ENCODE measurements at places on chromosomes 11 and 22.

DNA sequence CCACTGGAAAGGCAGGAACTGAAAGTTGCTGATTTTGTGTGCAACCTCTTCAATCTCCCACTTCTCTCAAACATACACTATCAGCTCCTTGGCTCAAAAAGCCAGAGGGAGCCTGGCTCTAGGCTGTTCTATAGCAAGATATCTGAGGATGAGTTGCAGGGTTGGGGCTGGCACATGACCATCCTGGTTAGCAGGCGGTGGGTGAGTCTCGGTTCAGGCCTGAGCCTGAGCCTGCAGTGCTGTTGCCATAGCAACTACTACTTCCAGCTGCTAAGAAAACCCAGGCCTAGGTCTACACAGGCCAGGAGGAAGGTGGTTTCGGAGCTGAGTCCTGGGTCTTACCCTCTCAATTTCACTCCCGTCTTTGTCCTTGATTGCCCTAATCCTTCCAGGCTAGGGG is 39.0 kb downstream of the CWC15 start:
- peak; percentile 27 for DNase-seq

DNA sequence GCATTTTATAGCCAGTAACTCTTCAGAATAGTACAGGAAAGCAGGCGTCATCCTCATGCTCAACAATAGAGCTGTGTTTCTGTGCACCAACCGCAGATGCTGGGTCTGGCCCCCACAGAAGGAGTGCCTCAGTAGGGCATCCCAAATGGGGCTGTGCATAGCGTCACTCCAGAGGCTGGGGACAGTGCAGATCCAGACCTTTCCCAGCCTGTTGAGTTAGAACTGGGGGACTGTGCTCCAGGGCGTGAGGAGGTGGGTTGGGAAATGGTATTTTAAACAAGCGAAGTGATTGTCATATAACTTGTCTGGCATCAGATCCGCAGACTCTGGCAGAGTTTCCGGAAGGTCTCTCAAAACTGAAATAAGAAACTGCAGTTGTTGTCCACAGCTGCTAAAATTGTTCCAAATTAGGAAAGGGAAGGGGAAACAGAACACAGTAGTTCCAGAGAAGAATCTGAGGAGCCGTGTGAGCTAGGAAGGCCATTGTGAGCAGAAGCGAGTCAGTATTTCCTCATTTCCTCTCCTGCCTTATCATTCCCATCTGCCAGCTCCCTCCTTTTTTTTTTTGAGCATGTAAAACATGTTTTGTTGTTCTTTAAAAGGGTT is 52.2 kb downstream of the JAM3 start:
- no peak for DNase-seq

- no peak for DNase-seq
Observed at GRCh38 chr11:120516461-120517389, 5.2 kb downstream of the GRIK4 start.

DNA sequence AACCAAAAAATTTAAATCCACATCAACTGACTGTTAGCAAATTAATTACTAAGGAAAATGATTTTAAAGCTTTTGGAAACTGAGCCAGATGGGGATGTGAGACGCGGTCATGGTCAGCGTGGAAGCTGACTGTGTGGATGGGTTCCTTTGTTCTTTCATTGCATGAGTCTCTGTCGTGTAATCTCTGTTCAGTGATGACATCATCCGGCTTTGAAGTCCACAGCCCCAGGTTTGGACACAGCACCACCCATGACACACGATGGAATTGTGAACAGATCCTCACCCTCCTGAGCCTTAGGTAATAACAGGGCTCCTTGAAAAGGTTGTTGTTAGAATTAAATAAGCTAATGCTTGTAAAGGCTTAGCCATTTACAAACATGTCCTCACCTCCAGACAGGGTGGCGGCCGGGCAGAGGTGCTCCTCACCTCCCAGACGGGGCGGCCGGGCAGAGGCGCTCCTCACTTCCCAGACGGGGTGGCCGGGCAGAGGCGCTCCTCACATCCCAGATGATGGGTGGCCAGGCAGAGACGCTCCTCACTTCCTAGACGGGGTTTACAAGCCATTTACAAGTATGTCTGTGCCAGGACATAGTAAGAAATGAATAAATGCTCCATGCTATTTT is 677.3 kb downstream of the TBC1D22A start:
- DNase-seq = no peak

DNA sequence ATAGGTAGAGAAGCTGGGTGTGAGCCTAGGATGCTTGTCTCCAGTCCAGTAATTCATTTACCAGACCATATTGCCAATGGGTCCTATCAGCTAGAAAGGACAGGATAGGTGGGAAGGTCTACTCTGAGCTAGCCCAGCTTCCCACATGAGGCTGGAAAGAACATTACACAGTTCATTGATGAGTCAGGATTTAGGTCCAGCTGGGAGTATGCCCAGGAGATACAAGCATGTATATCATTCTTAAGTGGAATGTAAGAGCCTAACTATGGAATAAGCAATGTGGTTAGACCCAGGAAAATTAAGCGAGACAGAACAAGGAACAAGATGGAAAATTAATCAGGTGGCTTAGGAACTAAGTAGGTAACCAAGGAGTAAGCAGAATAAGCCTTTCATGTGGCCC is 59.0 kb upstream of the TBCEL start:
- DNase-seq = no peak

DNA sequence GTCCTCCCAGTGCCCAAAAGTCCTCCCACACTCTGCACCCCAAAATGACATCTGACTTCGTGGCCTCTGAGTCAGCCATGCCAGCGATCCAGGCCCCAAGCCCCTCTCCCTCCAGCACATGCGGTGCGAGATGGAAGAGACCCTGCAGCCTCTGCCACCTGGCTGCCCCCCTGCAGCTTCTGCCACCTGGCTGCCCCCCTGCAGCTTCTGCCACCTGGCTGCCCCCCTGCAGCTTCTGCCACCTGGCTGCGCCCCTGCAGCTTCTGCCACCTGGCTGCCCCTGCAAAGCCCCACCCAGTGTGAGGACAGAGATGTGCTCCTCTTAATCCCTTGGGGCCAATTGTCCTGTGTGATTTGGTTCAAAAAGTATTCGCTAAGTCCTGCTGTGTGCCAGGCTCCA is 68.0 kb downstream of the WNT7B start:
- DNase-seq = no peak

GRCh38 chr11:45489281-45489905 is 176.0 kb downstream of the CHST1 start:
- no peak for DNase-seq

- DNase-seq = peak; percentile 4
Observed at GRCh38 chr22:25898707-25899365, 156.8 kb downstream of the MYO18B start.

Measured in activated CD4-positive, alpha-beta T cell treated with anti-CD3 and anti-CD28 coated beads for 48 hours (primary cell).